Right atrium auricular region (tissue), 2 donors: ENCODE measurements at places on chromosomes 7 and 10. TPM values are rescaled to one million over a fixed set of nuclear protein-coding genes. Genes with fewer than 3 reads are reported as not detected.
A peak's percentile ranks its signal among the peaks of the same experiment; 100 is the strongest.

- DNase-seq: no peak
These were observed 373 bp downstream of the DHX32 start for GRCh38 chr10:125880719-125881118.

GRCh38 chr10:78458983-78459638 is 425.4 kb downstream of the RPS24 start:
- DNase-seq: no peak

FAM241B gene
- total RNA-seq: 3.5 TPM

DNA sequence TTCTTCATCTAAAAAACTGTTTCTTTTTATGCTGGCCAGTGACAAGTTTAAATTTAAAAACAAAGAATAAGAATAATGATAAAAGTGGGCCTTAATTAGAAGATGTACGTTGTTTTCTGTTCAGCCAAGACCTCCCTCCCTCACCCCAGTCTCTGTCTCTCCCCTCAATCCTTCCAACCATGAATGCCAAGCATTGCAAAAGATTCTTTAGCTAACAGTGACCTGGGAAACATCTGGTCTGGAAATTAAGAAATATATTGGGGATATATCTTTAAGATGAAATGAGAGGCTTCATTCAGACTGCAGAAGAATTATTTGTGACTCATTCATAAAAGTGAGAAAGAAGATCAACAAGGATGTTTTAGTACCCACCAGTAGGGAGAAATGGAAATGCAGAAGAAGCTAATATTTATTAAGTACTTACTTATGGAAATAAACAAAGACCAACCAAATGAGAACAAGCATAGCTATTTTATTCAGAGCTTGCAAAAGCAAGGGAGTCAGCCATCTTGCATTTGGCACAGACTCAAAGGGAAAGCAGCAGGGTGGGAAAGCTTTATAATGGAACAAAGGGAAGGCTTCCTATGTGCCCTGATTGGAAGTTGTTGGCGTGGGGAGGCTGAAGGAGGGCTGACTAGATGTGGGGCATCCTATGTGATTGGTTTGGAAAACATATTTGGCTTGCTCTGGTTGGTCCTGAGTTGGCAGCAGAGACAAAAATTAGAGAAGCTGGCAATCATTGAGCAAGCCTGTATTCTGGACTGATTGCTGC is 595.4 kb upstream of the GHITM start:
- DNase-seq: no peak

DNA sequence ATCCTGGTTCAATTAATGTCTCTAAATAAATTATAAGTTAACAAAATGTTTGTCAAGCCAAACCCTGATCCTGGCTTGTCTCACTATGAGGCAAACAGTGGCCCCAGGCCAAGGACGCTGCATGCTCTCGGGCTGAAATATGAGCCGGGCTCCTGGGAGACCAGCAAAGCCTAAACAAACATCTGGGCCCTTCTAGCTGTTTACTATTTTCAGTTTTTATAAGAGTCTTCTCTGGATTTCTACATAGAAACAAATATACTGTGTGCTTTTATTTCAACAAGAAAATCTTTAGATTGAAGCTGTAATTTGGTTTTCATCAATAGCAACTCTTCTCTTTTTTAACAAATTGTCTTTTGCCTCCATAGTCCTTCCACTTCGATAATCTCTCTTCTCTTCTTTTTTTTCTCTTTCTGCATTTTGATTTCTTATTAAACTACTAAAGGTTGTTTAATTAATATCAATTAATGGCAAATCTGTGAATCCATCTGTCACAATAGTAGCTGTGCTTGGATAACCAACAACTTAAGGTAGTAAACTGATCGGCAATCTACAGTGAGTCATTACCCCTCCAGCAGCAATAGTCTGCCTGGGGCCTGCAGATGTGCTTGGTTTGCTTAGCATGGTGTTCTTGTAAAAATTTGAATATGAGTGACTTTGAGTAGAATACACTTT is 83.3 kb upstream of the DNAJC1 start:
- DNase-seq: peak; percentile 84

CTAGE4 gene
- 0.90 TPM for total RNA-seq

DNA sequence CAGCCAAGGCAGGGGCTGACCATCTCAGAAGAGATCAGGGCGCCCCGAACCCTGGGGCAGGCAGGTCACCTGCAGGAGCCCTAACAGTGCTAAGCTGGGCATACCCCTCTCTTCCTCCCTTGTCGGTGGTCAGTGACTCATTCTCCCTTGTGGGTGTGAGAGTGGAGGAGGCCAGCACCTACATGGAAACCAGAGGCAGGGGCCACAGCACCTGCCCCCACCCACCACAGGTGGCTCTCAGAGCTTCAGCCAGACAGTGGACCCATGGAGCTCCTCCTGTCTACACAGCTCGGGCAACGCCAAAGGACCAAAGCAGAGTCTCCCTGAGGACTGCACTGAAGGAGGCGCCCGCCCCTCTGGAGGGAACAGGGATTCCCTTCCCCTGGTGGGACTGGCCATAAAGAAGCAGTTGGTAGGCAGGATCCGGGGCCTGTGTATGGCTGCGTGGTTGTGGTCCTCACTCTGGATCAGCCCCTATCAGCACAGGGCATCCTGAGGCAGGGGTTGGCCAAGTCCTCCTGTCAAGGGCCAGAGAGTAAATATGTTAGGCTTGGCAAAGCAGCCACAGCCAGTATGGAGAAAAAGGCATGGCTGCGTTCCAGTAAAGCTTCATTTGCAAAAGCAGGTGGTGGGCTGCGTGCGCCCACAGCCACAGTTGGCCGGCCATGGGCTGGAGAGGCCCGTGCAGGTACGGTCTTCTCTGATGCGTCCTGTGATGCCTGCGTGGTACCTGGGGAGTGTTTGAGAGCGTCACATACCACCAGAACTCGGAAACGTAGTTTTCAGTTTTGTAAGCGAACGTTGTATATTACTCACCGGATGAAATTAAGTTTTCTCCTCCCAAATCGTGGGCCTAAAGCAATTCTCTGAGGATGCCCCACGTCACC is 198.2 kb downstream of the EBF3 start:
- peak; percentile 43 for DNase-seq

TMEM236 gene
- total RNA-seq: 0.41 TPM

SLC18A3 gene
- not detected for total RNA-seq

DNA sequence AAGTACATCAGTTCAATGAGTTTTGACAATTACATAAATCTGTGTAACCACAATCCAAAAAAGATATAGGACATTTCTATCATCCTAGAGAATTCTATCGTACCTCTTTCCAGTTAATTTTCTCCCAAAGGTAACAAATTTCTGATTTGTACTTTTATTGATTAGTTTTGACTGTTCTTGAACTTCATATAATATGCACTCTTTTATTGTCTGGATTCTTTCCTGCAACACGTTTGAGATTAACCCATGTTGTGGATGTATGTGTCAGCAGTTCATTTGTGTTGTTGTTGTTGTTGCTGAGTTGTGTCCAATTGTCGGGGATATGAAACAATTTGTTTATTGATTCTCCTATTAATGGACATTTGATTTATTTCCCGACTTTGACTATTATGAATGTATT is 145.9 kb upstream of the WDR11 start:
- DNase-seq: no peak

H2BK1 gene
- not detected for total RNA-seq

GRCh38 chr10:78597796-78598555 is 470.8 kb upstream of the ZMIZ1 start:
- peak; percentile 43 for DNase-seq

DNA sequence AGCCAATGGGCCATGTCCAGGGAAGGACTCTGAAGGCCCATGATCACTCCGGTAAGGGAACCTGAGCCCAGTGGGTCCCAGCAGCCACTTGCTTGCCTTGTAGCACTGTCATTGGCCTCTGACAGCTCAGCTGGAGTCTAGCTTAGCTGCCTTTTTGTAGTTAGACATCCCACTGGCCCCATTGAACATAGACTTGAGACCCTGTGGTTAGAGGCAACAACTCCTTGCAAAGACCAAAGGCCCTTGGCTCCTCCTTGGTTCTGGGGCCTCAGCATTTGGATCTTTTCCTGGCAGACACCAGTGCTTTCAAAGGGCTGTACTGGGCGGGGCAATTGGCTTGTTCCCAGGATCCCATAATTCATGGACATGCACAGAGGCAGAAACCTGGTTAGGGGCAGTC is 321.2 kb downstream of the CXCL12 start:
- no peak for DNase-seq
